NCI-H1417 treated with DMSO at 0.1 percent for 48 hours (cell line): ENCODE measurements at places on chromosomes 6 and 20.

DNA sequence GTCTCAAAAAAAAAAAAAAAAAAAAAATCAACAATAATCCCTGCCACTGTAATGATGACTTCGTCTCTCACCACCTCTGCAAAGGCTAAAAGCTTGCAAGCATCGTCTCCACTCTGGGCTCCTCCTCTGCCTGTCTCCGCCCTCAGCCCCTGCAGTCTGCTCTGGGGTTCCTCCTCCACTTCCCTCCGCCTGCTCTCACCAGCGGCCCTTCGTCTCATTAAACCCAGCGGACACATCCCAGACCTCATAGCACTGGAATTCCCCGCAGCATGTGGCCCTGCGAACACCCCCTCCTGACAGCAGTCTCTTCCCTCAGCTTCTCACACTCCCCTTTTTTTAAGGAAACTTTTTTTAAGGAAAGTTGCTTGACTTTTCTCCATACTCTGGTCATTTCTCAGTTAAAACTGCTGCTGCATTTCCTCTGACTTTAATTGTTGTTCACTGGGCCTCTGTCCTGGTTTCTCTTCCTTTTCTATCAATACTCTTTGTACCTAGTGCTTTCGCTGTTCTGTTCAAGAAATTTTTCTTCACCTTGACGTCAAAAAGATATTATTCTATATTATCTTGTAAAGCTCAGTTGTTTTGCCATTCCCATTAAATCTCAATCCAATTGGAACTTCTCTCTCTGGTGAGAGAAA lies 70.9 kb upstream of the PLEKHG1 start:
- no peak for DNase-seq

DNA sequence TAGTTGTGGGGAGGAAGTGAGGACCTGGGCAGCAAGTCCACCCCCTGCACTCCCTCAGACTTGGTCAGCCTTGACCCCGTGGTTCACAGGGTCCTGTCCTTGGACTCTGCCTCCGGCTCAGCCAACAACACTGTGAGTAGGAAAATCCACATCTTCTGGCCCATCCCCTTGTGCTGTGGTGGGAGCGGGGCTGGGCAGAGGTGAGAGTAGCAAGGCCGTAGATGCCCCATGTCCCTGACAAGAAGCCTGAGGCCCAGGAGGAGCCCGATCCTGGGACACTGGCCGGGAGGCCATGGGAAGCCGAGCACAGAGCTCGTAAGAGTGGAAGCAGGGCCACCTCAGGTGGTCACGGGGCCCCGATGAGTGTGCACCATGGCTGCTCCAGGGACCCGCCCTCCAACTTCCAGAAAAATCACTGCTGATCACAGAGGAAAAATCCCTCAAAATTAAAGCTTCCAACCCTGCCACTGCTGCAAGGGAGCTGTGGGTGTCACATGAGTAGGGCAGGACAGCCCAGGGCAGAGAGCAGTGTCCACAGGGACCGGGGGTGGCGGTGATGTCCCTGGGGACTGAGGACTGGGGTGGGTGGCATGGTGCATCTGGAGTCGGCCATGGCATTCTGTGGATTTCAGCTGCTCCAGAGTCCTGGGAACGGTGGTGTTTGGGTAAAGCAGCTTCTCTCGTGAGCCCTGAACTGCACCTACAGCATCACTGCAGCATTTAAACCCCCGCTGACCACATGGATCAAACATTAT lies 189.4 kb downstream of the DLL1 start:
- DNase-seq, result no peak

- DNase-seq, result no peak
Measured at GRCh38 chr6:110456694-110457093, 19.7 kb downstream of the SLC22A16 start.

DNA sequence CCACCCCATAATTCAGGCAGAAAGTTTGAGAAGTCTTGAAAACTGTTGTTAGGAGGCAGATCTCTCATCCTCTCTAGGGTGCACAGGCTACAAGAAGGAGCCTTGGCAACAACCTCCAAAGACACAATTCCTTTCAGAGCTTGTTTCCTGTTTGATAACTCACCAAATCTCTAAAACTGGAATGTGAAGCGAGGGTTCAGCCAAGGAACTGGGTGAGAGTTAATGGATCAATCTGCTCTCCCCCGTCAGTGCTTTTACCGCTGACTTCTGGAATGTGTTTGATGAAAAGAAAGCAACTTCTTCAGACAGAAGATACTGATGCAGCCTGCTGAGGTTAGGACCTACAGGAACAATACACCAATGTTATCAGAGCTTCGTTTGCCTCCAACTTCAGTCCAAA lies 171.8 kb upstream of the BMP2 start:
- no peak for DNase-seq

GRCh38 chr6:167013946-167014345 lies 14.7 kb downstream of the CEP43 start:
- DNase-seq, result no peak

GRCh38 chr6:165877192-165877591 lies 214.2 kb upstream of the PDE10A start:
- DNase-seq, result no peak

- no peak for DNase-seq
Measured at GRCh38 chr6:84422380-84422968, 195.0 kb upstream of the CEP162 start.
